ENCODE measurements at places on chromosomes 6 and 20.

DNA sequence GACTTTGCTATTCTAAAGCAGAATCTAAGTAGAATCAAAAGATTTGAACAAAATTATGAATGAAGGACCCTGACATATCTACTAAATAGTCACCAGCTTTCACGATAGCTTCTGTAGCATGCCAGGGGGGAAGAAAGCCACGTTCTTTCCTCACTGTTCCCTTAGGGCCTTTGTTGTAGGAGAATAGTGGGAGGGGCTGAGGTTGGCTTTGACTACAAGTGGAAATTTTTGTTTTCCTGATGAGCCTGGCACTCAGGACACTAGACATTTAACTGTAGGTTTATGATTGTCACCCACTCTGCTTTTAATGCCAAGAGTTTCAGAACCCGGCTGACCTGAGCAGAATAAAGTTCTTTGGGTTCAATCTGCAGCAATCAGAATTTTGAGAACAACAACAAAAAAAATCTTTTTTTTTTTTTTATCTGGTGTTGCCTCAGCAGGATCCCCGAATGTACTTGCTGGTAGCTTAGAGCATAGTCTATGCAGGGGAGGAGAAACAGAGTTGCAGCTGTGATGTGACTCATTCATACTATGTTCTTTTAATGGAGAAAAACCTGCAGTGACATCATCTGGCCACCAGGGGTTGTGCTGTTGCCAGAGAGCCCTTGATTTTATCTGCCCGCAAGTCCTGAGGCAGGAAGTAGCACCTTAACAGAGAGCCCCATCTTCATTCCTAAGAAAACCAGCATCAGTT is 38.5 kb downstream of the TPD52L1 start:
- peak; percentile 51 for DNase-seq

GRCh38 chr20:44888226-44889103 is 3.0 kb downstream of the YWHAB start:
- no peak for DNase-seq

DNA sequence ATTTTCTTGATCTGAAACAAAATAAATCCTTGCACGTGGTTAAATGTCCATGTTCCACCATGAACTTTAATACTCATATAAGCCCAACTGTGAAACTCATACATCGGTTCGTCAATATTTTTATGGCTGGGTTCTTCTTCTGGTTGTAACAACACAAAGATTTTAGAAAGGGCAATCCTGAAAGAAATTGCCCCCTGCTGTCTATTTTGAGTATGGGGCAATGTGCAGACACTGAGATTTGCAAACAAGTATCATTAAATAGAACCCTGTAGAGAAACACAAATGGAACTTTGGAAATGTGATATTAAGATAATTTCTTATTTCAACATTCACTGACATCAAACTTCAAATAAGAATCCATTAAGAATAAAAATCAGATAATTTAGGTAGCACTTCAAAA is 80.2 kb upstream of the PHACTR1 start:
- DNase-seq = no peak

DNA sequence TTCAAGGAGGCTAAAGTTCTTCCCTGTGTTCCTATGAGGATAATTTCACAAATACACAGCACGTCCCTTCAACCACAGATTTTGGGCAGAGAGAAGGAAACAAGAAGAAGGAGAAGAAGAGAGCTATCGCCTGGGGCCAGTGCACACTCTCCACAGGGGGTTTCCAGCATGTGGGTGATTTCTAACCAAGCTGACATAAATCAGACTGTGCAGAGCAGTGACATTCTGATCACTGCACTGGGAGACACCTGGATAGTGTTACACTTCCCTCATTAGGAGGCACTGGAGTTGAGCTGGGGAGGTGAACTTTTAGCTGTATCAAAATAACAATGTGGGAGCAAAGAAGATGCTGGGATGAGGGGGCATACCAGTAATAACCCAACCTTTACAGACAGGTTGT is 71.8 kb upstream of the CENPW start:
- DNase-seq = no peak

GRCh38 chr6:149095842-149096241 is 221.7 kb upstream of the TAB2 start:
- no peak for DNase-seq

DNA sequence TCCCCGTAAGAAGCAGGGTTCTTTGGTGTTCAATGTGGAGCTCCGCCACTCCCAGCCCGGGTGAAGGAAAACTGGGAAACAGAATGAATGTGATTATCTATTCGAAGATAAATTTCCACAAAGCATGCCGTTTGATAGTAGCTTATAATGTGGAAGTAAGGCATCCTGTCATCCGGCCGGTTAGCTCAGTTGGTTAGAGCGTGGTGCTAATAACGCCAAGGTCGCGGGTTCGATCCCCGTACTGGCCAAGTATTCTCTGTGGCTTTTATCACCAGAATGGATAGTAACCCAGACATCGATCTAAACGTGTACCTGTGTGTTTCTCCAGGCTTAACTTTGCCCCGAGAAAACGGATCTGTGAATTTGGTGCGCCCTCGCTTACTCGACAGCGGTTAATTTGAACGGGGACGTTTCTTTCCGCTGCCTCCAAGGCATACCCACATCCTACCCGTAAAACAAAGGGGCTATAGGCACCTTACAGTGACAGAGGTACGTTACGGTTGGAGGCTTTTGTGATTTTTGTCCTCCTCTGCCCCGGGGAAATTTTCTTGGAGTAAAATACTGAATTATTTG is 215.2 kb upstream of the ZNF184 start:
- DNase-seq = peak; percentile 79

DNA sequence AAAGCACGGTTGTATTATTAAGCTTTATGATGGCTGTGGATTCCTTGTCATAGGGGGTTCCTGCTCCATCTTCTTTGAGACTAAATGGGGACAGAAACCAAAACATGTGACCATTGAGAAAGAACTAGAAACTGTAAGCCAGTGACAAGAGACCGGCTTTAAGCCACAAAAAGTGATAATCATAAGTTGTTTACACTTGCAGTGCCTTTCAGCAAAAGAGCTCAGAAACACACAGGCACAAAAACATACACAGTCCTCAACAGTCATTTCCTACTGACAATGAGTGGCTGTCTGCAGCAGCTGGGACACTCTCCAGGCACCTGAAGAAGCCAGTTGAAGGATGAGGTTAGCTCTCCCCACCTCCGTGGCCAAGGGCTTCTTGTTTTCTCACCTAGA is 20.0 kb upstream of the UBE2J1 start:
- DNase-seq = no peak

- no peak for DNase-seq
These were observed 2.4 kb downstream of the DYNLT1 start for GRCh38 chr6:158642097-158642601.

- DNase-seq = no peak
These were observed 45.6 kb upstream of the FYN start for GRCh38 chr6:111918825-111919224.

DNA sequence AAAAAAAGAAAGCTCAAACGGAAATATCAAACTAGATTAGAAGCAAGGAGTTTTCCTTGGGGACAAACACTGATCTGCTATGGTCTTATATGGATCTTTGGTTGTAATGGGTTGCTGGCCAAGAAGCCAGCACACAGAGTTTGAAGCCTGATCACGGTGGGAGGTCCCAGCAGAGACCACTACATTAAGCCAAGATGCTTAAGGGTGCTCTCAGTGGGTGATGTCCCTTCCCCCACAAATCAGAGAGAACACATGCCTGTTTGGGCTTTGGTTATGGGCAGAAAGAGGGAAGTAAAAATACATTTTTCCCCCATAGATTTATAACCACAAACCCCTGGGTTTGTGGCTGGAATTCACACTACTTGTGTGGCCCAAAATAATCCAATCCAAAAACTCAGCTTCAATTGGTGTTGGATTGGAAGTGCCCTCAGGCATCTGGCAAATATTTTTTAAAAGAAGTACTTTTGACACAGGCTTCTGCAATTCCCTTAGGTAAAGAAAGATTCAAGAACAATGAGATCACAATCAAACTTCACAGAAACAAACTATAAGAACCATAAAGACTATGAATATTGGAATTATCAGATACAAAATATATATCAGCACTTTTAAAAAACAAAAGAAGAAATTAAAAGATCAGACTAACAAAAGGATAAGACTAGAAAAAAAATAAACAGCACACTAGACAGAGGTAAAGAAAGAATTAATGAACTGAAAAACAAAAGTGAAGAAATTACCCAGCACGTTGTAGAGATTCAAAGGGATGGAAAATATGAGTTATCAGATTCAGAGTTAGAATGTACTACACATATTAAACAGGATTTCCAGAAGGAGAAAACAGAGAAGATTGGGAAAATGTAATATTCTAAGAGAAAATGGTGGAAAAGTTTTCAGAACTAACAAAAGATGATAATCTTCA is 44.7 kb downstream of the ESF1 start:
- no peak for DNase-seq

GRCh38 chr20:61520893-61521460 is 268.9 kb downstream of the CDH4 start:
- no peak for DNase-seq

DNA sequence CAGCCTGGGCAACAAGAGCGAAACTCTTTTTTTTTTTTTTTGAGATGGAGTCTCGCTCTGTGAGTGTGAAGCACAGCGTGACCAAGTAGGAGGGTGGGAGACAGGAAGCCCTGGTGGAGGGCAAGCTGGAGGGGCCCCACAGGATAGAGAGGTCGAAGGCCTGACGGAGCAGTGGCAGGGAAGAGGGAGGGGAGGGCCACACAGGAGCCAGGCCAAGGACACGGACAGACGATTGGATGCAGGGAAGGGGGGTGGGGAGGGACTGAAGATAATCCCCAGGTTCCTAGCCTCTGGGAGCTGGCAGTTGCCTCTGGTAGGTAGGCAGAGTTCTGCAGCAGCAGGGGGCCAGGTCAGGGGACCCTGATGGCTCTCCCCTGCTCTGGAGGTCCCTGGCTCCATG is 10.8 kb upstream of the GUCA1A start:
- DNase-seq = no peak

GRCh38 chr6:159809149-159809548 is 9.1 kb downstream of the PNLDC1 start:
- DNase-seq = no peak

DNA sequence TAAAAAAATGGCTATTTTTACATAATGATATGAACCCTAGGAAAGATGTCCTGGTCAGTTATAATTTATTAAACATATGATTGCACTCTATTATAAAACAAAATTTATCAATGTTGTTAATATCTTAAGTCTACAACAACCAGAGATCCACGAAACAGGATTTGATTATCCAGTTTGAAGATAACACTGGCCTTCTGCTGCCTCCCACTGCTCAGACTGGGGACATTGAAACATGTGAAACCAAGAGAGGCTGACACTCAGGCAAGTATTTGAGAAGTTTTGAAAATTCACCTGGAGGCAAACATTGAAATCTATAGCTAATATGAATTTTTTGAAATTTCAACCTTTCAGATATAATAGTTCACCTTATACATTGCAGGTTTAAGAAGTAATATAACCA is 219.3 kb upstream of the HSF2 start:
- DNase-seq = no peak

GRCh38 chr6:98831057-98831958 is 3.1 kb upstream of the POU3F2 start:
- no peak for DNase-seq

- DNase-seq = no peak
These were observed 6.9 kb downstream of the ENPP3 start for GRCh38 chr6:131643855-131644460.

DNA sequence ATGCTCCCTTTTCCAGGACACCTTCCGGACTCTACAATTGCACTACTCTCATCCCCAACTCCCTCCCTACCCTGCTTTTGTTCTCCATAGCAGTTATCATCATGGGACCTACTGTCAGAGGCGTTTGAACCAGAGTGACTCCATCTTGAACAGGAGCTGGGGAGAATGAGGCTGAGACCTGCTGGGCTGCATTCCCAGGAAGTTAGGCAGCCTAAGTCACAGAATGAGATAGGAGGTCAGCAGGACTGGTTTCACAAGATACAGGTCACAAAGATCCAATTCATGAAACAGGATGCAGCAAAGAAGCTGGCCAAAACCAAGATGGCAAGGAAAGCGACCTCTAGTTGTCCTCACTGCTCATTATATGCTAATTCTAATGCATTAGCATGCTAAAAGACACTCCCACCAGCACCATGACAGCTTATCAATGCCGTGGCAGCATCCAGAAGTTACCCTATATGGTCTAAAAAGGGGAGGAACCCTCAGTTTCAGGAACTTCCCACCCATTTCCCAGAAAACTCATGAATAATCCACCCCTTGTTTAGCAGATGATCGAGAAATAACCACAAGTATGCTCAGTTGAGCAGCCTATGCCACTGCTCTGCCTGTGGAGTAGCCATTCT is 15.6 kb downstream of the SLC13A3 start:
- no peak for DNase-seq

DNA sequence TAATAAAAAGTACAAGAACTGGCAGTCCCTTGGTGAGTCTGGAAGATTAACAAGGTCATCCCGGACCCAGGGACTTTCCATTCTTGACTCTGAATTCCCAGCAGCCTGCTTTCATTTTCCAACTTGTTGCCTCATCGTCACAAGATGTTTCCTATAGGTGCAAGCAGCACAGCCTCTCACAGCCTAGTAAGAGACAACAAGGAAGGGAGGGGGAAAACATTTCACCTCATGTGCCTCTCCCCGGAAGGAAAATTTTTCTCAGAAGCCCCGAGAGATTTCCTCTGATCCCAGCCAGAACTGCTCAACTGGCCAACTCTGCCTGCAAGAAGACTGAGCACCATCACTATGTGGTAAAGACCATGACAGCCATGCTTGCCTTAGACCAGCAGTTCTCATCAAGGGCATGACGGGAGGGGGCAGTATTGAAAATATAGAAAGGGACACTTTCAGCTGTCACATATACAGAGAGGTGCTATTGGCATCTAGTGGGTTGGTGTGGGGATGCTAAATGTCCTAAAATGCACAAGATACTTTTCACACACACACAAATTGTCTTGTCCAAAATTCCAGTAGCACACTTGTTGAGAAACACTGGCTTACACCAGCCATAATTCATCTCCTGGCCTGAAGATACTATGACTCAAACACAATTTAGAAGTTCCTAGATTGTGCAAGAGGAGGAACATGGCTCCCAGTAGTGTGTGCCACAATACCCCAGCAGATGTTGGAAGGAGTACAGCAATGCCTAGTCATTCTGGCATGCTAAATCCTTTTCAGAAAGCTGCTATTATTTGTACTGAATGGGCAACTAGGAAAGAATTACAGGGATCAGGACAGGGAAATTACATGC is 10.8 kb upstream of the WTAP start:
- no peak for DNase-seq

DNA sequence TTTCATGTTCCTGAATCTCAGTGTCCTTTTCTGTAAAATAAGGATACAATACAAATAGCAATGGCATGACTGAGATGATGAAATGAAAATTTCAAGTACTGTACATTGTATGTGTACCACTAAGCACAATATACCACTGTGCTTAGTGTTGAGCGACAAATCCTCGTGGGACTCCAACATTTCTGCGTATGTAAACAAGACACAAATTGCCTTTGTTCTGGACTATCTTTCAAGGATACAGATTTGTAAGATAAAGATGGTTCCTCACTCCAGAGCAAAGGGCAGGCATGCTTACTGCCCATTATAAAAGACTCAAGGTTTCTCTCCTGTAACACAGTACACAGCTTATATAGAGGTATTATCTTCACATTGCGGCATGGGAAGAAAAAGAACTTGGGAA is 6.0 kb downstream of the RARS2 start:
- DNase-seq = no peak

- no peak for DNase-seq
These were observed 112.3 kb upstream of the DTNBP1 start for GRCh38 chr6:15775076-15775634.
